ENCODE measurements at places on chromosomes 2 and 18.

GRCh38 chr2:11819235-11819729, 72.8 kb downstream of the LPIN1 start:
- DNase-seq = no peak

GRCh38 chr2:72570413-72570812, 255.4 kb downstream of the EXOC6B start:
- DNase-seq = no peak

DNA sequence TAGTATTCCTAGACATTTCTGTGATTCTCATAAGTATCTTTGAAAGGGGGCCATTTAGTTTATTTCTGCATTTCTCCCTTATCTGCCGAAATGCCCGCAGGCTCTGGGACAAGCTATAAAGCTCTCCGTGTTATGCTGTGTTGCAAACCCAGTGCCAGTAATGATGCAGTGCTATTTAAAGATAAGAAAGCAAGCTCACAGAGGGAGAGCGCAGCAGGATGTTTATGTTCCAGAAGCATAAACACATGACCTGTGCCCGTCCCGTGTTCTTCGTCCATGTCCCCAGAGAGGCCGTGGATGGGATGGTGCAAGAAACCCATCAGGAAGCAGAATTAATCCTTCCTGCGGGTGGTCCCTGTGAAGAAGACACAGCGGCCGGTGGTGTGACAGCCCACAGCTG, 99.4 kb downstream of the NEDD4L start:
- DNase-seq = no peak

DNA sequence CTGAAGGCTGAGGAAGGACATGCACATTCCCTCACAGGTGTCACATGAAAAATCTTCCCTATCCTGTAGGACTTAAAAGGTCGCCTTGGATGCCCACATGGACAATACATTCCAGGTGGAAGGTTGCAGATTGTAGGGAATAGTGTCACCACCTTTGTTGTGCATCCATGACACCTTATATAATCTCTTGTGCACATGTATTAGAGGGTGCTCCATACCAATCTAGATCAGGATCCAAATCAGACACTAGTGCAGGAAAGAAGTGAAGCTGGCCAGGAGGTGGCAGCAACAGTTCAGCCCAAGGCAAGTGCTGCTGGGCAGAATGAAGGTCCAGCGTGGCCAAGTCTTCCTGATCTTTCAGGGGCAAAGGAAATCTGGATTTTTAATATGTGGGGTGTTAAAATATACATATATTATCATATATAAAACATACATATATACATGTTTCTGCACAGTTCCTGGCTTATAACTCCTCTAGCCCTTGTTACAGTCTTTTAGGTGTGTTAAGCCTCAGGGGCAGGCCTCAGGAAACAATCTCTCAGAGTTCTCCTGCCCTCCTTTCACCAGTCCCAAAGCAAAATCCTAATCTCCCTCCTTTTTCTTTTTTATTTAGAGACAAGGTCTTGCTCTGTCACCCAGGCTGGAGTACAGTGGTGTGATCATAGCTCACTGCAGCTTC, 16.6 kb downstream of the NIF3L1 start:
- peak; percentile 33 for DNase-seq

DNA sequence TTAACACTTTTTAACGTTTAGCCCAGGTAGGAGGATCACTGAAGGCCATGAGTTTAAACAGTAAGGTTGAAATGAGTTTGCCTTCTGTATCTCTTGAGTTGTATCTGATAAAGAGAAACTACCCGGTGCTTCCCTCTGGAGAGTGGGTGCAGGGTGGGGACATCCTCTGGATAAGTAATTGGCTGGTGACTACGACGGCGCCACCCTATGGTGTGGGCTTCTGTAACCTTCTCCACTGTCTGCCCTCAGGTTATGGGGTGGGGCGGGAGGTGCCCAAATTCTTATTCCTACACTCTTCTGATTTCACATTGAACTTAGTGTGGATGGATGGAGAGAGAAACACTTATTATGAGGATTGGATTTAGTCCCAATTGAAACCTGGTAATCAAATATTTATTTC, 68.8 kb downstream of the LDLRAD4 start:
- DNase-seq = no peak

- no peak for DNase-seq
Measured at GRCh38 chr2:105752691-105753358, 8.1 kb downstream of the NCK2 start.

GRCh38 chr2:86596118-86596517, 27.5 kb downstream of the RNF103 start:
- no peak for DNase-seq

- DNase-seq = no peak
Measured at GRCh38 chr18:25557011-25557410, 205.0 kb upstream of the ZNF521 start.

DNA sequence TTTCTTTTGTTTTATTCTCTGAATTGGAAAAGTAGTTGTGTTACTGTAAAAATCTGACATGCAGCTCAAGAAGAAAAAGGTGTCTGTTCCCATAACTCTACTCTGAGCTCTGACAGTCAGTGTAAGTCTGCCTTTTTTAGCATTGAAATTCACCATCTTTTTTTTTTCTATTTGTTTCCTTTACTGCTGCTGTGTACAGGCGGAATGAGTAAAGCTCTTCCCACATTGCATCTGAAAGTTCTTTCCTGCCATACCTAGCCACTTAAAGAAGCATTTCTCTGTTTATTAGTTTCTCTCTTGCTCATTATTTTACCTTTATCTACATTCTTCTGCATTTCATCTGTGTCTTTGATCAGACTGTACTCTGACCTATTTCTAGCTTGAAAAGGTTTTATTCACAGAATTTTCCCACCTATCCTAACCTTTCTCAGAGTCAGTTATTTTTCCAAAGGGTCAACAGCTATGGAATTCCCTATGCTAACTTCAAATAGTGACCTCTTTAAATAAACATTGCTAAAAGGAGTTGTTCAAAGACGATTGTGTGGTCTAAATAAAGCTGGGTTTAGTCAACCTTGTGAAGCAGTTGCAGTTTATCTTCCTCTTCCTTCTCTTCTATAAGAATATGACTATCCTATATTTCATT, 1303.1 kb upstream of the ZEB2 start:
- DNase-seq = no peak

DNA sequence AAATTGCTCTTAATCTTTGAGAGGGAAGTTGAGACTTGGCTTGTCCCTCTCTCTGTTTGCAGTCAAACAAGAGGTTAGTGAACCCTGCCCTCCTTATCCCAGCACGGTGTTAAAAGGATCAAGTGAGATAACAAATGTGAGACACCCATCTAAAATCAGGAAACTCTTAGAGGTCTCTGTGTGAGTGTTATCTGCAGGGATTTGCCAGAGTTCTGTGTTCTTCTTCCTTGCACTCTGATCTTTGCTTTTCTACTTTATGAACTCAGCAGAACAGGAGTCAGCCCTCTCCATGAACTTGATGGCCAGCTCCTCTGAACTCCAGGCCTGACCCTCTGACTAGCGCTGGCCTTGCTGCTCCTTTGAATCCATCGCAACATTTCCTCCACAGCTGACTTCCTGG, 123.8 kb downstream of the NCKAP5 start:
- DNase-seq = no peak

- no peak for DNase-seq
Measured at GRCh38 chr2:96083064-96083939, 33.1 kb downstream of the ADRA2B start.

- DNase-seq = no peak
Measured at GRCh38 chr2:121774235-121774634, 18.8 kb downstream of the TSN start.

DNA sequence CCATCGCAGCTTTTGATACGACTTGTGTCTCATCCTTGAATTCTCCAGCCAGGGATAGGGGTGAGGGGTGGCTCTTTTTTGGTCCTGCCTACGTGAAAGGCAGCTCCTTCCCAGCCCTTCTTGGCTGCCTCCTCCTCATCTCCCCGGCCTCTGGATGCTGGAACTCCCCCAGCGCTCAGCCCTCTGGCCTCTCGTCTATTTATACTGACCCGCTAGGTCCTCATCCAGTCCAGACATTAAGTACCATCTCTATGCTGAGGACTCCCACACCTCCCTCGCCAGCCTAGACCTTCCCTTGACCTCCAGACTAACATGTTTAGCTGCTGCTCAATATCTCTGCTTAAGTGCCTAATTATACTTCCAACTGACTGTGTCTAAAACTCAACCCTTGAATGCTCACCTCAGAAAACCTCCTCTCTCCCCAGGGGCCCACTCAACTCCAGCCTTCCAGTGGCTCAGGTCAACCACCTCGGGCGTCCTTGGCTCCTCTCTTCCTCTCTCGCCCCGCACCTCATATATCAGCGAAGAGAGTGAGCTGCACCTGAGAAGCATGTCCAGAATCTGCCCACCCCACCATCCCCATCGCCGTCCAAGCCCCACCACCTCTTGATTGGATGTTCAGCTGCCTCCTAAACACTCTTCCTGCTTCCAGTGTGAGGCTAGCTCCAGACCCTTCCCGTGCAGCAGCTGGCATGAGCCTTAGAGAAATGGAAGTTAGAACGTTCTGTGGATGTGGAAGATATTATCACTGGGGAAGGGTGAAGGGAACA, 34.8 kb downstream of the TOGARAM2 start:
- no peak for DNase-seq

- DNase-seq = no peak
Measured at GRCh38 chr18:12973562-12974213, 17.5 kb upstream of the CEP192 start.

- DNase-seq = no peak
Measured at GRCh38 chr2:190178066-190178722, 115.7 kb upstream of the MSTN start.

- DNase-seq = no peak
Measured at GRCh38 chr2:117945296-117945695, 68.6 kb downstream of the CCDC93 start.

DNA sequence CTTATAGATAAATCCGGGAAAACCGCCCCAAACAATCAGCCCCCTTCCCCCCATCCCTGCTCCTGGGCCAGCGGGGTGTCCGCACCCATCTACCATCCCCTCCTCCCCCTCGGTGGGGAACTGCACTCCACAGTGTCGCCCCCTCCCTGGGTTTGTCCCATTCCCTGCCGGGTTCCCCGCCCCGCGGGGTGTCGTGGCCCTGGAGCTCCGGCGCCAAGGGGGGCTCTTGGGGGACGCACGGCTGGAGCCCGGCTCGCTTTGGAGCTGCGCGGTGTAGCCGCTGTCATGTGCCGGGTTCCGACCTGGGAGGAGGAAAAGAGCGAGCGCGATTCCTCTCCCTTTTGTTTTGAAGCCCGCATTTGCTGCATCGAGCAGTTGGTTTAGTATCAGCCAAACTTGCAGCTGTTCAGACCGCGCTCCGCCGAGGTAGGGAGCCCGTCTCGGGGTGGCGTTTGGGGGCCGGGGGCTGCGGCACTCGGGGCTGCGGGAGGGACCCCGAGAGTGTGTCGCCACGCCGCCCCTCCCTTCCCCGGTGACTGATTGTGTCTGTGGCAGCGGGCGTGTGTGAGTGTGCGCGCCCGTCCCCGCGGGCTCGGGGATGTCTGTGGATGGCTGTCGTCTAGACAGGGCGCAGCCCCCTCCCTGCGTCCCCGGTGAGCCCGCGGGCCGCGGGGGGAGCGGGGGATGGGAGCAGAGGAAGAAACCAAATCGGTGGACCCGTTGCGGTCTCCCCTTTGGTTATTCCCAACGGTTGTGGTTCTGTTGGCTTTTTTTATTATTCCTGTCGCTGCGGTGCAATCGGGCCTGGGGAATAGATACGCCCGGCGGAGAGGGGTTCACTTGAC, 797 bp downstream of the CTIF start:
- peak; percentile 30 for DNase-seq

DNA sequence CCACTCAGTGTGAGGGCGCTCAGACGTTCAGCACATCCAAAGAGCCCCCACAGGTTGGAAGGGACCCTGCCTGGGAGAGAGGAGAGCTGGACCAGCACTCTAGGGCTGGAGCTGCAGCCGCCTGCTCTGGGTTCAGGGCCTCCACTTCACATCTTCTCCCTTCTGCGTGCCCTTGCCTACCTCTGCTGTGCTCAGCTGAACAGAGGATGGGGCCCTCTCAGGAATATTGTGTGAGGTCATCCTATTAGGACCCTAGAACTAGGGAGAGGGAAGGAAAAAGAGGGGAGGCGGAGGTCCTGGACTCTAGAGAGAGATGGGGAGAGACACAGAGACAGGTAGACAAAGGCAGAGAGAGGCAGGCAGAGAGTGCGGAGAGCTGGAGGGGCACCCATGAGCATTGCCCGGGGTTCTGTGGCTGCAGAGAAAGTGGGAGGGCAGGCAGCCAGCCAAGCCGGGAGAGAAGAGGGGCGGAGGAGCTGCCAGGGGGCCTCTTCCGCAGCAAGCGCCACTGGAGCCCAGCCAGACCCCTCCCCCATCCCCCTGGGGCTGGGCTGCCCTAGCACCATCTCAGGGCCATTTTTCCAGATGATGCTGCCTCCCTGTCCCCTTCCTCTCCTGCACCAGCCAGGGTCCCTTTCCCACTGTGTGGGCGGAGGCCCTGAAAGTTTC, 8.3 kb upstream of the TNS1 start:
- no peak for DNase-seq

GRCh38 chr2:45741161-45741850, 89.8 kb downstream of the PRKCE start:
- no peak for DNase-seq

DNA sequence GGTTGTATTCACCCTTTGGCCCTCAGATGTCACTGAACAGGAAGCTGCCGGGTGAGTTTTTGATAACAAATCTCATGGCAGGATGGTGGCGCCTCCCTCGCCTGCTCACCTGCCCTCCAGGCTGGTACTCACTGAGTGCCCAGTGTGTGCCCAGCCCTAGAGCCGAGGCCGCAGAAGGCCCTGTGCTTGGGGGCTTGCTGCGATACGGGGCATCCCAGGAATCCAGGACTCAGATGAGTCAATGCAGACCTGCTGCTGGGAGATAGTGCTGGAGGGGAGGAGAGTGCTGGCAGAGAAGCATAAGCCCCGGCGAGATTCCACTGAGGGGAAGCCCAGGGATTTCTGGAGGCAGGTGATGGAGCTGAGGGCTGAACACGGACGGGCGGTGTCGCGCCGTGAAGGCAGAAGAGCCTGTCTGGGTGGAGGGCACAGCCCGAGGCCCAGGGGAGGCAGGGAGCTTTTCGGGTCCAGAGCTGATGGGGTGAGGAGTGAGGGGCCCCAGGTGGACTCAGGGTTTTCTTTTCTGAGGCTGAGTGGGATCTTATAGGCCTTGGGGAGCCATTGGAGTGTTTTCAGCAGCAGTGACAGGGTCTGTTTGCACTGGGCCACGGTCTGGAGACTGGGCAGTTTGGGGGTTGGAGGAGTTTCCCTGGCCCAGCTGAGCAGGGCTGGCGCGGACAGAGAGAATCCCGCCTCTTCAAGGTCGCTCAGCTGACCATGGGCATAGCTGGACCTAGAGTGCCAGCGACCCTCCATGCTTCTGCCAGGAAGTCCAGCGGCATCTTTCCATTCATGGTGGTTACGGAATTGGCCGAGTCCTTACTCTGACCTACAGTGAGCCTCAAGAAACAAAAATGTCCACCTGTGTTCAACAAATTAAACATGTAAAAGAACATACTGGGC, 35.5 kb downstream of the LDLRAD4 start:
- no peak for DNase-seq

- DNase-seq = no peak
Measured at GRCh38 chr2:233271693-233272092, 20.2 kb downstream of the ATG16L1 start.

- DNase-seq = no peak
Measured at GRCh38 chr2:223228871-223229270, 176.9 kb downstream of the KCNE4 start.

- peak; percentile 84 for DNase-seq
Measured at GRCh38 chr2:19772981-19773380, 128.8 kb downstream of the TTC32 start.

All from NCI-H526 treated with DMSO at 0.1 percent for 48 hours (cell line).